ENCODE measurements at places on chromosomes 3 and 15.

- no peak for DNase-seq
Observed at GRCh38 chr15:63792584-63792983, 41.2 kb downstream of the HERC1 start.

DNA sequence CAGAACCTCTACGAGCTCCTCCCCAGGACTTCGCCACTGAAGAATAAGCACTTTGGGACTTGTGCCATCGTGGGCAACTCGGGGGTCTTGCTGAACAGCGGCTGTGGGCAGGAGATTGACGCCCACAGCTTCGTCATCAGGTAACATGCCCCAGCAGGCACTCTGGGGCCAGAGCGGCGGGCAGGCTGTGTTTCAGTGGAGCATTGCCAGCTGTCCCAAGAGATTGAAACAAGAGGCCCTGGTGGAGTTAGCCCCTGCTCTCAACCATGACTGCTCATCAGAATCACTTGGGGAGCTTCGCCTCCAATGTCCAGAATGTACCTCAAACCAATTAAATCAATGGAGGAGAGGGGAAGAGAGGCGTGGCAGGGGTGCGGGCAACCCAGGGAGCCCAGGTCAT is 44.8 kb downstream of the ST8SIA2 start:
- DNase-seq, result no peak

- DNase-seq, result no peak
Observed at GRCh38 chr3:84224262-84224661, 734.5 kb upstream of the CADM2 start.

- DNase-seq, result no peak
Observed at GRCh38 chr3:113070072-113070640, 79.4 kb downstream of the GTPBP8 start.

GRCh38 chr3:122962149-122962548 is 65.4 kb downstream of the SEMA5B start:
- DNase-seq, result no peak

GRCh38 chr3:57682284-57682683 is 10.6 kb downstream of the DENND6A start:
- DNase-seq, result no peak

- no peak for DNase-seq
Observed at GRCh38 chr15:51085764-51086163, 8.9 kb downstream of the TNFAIP8L3 start.

DNA sequence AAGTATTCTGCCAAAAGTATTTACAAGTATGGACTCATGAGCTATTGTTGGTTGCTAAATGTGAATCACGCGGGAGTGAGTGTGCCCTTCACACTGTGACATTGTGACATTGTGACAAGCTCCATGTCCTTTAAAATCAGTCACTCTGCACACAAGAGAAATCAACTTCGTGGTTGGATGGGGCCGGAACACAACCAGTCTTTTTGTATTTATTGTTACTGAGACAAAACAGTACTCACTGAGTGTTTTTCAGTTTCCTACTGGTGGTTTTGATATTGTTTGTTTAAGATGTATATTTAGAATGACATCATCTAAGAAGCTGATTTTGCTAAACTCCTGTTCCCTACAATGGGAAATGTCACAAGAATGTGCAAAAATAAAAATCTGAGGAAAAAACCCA is 30.3 kb downstream of the SYNM start:
- DNase-seq, result peak; percentile 68

- no peak for DNase-seq
Observed at GRCh38 chr15:39621976-39622375, 41.1 kb downstream of the THBS1 start.

DNA sequence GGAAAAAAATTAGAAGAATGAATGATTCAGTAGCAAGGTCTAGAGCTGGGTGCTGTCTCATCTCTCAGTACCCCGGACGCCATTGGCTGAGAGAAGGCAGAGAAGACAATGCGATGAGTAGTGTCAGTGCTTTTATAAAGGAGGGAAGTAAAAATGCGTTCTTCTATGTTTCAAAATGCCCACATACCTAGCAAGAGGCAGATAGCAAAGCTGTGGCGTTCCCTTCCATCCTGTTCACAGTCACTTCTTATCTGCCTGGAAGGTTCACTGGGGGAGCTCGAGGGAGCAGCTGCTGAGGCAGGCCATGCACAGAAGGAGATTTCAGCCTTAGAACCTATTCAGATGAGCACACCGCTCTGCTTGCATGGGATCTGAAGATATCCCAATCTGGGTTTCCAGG is 234.0 kb downstream of the RPLP1 start:
- no peak for DNase-seq

DNA sequence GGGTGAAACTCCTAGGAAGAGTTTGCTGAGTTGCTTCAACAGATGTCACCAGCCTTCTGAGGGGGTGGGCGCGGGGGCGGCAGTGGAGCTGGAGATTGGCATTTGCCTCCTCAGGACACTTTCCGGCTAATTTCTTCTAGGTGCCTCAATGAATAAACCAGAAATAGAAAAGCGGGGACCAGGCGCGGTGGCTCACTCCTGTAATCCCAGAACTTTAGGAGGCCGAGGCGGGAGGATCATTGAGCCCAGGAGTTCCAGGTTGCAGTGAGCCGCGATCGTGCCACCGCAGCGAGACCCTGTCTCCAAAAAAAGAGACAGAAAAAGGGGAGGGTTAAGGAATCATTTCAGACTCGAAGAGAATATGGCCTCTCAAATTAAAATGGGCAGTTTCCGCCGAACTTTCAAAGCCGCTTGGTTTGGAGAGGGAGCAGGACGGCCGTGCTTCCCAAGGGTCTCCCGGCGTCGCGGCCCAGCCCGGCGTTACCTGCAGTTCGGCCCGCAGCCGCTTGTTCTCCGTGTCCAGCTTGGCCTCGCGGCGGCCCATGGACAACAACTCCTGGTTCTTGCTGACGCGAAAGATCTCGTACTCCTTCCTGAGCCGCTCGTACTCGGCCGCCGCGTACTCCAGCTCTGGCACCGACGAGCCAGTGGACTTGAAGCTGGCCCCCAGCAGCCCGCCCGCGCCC is 587 bp downstream of the NPHP3 start:
- peak; percentile 62 for DNase-seq

DNA sequence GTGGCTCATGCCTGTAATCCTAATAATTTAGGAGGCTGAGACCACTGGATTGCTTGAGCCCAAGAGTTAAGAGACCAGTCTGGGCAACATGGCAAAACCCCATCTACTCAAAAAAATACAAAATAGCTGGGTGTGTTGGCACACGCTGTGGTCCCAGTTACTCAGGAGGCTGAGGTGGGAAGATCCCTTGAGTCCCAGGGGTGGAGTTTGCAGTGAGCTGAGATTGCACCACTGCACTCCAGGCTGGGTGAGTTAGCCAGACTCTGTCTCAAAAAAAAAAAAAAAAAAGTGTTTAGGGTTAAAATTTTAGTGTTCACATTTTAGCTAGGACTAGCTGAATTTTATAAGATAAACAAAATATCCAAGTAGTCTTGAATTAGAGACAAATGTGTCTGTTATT is 1340.1 kb upstream of the EPHA6 start:
- DNase-seq, result no peak

- peak; percentile 50 for DNase-seq
Observed at GRCh38 chr3:157087780-157088600, 72.0 kb downstream of the CCNL1 start.

DNA sequence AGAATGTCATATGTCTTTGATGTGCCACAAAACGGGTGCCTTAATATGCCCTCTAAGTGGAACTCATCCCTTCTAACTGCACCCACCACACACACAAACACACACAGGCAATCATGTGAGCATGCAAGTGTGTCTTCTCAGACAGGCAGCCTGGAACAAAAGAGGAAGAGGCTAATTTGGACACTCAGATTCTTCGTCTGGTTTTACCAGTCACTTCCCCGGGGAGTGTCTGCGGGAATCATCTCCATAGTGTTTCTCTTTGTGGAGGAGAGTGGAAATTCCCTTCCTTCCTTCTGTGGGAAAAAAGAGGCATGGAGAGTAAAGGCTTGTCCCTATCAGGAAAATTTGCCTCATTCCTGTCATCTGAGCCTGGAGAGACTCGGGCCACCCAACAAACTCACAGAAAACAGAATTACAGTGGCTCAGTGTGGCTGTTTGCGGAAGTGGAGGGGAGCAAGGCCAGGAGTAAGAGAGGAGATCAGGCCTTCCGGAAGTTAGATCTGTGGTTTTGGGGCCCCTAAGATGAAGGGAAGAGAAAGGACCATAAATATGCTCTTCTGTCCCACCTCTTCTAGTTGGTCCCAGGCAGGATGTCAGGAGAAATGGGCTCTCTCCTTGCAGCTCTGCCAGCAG is 212.6 kb upstream of the SEMA6D start:
- DNase-seq, result no peak

- DNase-seq, result no peak
Observed at GRCh38 chr15:81221449-81221848, 24.8 kb downstream of the IL16 start.

DNA sequence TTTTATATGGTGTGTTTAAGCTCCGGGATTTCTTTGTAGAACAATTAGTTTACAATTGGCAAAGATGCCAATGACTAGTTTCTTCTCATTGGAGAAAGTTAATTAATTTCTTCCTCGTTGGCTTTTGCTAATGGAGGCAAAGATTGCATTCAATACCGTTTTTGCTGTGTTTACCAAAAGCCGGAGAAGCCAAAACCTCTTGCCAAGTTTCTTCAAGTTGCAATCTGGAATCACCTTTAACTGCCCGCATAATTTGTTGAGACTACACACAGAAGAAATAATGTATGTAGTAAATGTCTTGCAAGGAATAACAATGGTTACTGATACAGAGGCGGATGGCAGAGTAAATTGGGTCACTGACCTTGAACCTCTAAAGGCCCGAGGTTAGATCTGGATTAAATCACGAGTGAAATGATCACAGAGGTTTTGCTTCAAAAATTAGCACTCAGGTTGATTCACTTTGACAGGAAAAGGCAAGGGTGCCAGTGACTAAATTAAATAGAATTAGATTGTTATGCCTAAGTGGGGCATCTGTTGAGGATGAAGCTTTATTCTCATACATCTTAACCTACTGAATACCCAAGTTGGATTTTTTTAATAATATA is 732.1 kb upstream of the NR2F2 start:
- no peak for DNase-seq

GRCh38 chr3:121637922-121638321 is 22.8 kb downstream of the HCLS1 start:
- peak; percentile 29 for DNase-seq

DNA sequence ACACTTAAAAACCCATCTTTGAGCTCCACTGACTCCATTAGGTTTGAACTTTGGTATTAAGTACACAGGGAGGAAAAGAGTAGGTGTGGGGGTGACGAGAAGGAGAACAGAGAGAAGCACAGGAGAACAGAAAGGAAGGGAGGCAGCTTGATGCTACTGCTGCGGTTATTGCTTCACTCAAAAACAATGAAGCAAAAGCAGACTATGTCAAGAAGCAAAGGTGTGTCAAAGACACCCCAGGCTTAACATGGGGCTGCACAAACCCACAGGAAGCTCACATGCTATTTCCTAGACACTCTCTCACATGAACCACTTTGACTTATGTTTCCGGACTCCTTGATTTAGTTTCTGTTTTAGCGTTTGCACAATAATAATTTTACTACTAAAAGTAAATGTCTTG is 961.0 kb upstream of the CFAP20DC start:
- peak; percentile 83 for DNase-seq

DNA sequence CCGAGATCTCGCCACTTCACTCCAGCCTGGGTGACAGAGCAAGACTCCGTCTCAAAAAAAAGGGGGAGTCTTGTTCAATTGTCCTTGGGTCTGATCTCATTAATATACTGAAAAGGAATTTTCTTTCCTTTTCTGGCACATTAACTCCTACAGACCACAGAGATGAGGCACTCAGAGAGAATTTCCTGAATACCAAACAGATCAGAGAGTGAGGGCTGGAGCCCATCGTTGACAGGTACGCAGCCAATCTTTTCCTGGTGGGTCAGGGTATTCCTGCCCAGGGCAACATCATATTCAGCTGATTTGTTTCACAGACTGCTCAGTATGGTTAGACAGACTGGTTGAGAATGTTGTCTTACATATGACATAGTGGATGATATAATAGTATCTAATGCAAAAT is 82.8 kb upstream of the TNFSF10 start:
- DNase-seq, result no peak

- no peak for DNase-seq
Observed at GRCh38 chr3:168591587-168591986, 495.9 kb upstream of the GOLIM4 start.

DNA sequence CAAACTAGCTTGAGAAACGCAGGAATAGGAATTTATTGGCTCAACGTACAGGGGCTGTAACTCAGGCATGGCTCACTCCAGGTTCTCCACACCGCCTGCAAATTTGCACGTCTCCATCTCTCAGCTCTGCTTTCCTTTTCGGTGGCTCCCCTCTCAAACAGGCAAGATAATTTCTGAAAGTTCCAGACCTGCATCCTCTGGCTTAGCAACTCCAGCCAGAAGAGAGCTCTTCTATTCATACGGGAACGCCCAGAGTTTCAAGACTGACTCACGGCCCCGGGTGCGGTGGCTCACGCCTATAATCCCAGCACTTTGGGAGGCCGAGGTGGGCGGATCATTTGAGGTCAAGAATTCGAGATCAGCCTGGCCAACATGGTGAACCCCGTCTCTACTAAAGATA is 139.7 kb upstream of the BNIP2 start:
- no peak for DNase-seq

DNA sequence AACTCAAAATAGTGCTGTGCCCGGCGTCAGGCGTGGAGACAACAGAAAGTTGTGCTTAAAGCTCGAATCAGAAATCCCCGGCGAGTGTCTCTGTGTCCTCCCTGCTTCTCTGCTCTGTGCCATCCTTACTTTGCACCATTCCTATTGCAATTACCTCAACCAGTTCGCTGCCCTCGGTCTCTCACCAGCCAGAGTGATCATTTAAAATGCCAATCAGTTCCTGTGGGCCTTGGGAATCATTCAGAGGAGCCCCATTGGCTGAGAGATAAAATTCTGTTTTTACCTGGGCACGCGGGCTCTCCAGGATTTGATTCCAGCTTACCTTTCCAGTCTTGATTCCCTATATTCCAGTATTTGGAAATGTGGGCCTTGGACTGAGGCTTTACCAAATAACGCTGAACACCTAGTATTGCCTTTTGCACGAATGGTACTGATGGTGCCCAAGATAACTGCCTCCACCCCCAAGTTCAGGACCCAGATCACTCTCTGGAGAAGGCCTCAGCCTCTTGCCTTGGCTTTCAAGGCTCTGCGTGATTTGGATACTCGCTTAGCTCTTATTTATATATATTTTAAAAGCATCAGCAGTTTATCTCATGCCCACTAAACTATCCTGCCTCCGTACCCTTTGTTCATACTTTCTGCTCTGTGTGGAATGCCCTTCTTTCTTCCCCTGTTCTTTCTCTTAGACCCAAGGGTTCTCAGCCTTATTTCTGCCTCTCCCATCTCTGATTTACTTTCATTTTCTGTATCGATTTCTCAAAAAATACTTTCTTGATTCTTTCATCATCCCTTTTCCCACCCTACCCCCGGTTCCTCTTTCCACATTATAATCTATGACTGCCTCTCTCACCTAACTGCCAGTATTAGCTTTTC is 863 bp downstream of the PSMA4 start:
- DNase-seq, result no peak

GRCh38 chr3:10697918-10698317 is 118.1 kb upstream of the SLC6A11 start:
- no peak for DNase-seq

- DNase-seq, result no peak
Observed at GRCh38 chr3:53081318-53081717, 35.4 kb upstream of the SFMBT1 start.

GRCh38 chr3:12946251-12946648 is 104.9 kb upstream of the RPL32 start:
- DNase-seq, result no peak

- DNase-seq, result no peak
Observed at GRCh38 chr3:126481808-126482502, 6.3 kb upstream of the ZXDC start.

- DNase-seq, result peak; percentile 78
Observed at GRCh38 chr15:50358845-50359244, 3.8 kb upstream of the GABPB1 start.
